ENCODE measurements at places on chromosomes 2 and 18. TPM values are rescaled to one million over a fixed set of nuclear protein-coding genes. Genes with fewer than 3 reads are reported as not detected.

The RALB gene
- 53.8 TPM for total RNA-seq

The NAPG gene
- total RNA-seq = 37.4 TPM

DNA sequence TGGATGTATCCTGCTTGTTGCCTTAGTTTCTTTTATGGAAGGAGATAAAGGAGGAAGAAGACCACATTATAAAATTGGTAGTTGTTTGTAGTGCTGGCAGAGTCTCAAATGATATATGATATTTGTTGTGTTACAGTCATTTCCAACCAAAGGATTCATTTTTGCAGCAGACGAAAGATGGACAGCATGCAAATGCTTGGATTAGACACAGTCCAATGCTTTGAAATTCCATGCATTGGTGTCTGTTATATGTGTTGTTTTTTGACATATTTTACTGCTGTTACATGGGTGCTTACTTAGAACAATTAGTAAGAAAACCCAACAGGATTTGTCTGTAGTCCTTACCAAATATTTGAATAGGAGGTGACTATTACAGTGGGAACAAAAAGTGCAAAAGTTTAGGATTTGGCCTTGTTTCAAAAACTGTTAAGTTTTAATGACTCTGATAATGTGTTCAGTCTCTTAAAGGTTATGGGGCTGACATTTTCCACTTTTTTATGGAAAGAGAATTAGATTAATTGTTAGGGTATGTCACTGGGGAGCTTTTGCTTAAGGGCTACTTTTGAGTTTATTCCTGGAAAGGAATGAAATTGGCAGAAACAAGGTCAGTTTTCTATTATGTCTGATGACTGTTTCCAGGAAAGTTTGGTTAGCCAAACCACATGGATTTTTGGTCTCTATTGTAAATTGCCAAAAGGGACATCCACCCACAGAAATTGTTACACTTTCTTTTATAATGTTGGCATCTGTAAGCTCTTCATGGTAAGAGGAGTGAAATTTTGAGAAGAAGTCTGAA lies 229.4 kb upstream of the MMADHC start:
- no peaks in the 10 kb centered on the region for H3K4me1 ChIP-seq
- no peaks in the 10 kb centered on the region for H3K27me3 ChIP-seq
- H3K4me3 ChIP-seq = no peak overlapping the region
- DNase-seq = no peak
- no peaks in the 10 kb centered on the region for H3K36me3 ChIP-seq

DNA sequence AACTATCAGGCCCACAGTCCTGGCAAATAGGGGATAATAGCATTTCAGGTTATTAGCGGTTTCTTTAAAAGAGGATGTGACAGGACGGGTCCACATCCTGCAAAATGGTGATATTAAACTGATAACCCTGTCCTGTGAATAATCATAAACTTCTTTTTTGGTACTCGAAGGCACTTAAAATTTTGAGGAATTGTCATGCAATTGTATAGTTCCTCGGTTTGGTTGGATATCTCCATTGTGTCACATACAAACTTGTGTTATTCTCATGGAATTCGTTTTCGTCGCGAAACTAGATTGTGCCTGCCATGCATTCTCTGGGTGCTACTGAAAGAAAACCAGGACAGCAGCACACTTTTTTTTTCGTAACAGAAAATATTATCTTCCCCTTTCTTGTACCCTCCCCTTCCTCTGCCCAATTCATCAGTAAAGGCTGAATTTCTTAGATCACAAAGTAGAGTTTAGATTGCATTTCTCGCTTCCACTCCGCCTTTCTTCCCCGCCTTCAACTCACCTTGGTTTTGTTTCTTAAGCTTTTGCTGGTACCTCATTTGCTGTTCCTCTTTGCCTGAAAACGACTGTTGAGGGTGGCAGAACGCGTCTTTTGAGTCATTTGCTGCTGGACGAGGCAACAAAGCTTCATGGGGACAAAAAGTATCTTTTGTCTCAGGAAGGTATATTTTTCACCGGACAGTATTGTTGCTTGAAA lies 1.3 kb downstream of the CERS6 start:
- H3K4me1 ChIP-seq = peaks cover 8% of the 10 kb centered on the region
- no peak for DNase-seq
- H3K27me3 ChIP-seq = no peaks in the 10 kb centered on the region

- no peak for DNase-seq
- H3K4me3 ChIP-seq = no peak overlapping the region
- H3K4me1 ChIP-seq = no peaks in the 10 kb centered on the region
- H3K27ac ChIP-seq = no peak overlapping the region
- H3K27me3 ChIP-seq = peaks cover 17% of the 10 kb centered on the region
- peaks cover 5% of the 10 kb centered on the region for H3K36me3 ChIP-seq
Measured at GRCh38 chr2:119574108-119574815, 30.0 kb downstream of the CFAP221 start.

- no peak overlapping the region for H3K27ac ChIP-seq
- H3K4me3 ChIP-seq = no peak overlapping the region
- DNase-seq = no peak
Measured at GRCh38 chr2:238083919-238084318, 16.2 kb upstream of the ESPNL start.

GRCh38 chr2:134405611-134406081 lies 151.8 kb downstream of the MGAT5 start:
- DNase-seq = no peak
- H3K27ac ChIP-seq = no peak overlapping the region
- H3K4me3 ChIP-seq = no peak overlapping the region
- no peaks in the 10 kb centered on the region for H3K27me3 ChIP-seq
- H3K36me3 ChIP-seq = peaks cover 9% of the 10 kb centered on the region

Data from lung (tissue), 17 donors.